ENCODE measurements at places on chromosomes 11 and 22.

DNA sequence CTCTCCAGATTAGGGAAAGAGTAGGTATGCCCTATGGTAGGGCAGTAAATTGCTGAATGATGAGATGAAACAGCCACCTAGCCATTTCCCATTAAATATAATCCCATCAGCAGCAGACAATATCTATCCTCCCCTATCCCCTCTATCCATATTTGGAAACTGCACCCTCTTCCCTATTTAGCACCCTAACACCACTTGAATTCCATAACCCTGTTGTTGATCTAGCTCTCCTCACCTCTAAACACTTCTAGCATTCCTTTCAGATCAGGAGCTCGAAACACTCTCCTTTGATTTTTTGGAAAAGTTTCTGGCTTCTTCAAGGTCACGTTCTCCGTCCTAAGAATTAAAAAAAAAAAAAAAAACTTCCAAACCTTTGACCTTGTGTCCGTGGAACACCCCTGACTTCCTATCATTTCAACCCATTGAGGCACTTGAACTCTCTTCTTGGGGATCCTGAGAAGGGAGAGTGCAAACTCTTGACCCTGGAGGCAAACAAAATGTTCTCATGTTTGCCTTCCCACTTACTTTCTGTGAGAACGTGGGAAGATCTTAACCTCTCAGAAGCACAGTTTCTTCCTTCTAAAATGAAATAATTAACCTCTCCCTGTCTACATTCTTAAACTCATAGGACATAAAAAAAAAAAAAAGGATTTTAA, 19.0 kb downstream of the TRIM5 start:
- no peak for DNase-seq

DNA sequence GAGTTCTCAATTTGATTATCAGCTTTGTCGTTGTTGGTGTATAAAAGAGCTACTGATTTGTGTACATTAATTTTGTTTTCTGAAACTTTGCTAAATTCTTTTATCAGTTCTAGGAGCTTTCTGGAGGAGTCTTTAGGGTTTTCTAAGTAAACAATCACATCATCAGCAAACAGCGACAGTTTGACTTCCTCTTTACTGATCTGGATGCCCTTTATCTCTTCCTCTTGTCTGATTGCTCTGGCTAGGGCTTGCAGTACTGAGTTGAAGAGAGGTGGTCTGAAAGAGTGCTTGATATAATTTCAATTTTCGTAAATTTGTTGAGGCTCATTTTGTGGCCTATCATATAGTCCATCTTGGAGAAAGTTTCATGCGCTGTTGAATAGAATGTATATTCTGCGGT, 213.0 kb downstream of the DLG2 start:
- no peak for DNase-seq

GRCh38 chr11:88701816-88702215, 364.0 kb downstream of the GRM5 start:
- no peak for DNase-seq

DNA sequence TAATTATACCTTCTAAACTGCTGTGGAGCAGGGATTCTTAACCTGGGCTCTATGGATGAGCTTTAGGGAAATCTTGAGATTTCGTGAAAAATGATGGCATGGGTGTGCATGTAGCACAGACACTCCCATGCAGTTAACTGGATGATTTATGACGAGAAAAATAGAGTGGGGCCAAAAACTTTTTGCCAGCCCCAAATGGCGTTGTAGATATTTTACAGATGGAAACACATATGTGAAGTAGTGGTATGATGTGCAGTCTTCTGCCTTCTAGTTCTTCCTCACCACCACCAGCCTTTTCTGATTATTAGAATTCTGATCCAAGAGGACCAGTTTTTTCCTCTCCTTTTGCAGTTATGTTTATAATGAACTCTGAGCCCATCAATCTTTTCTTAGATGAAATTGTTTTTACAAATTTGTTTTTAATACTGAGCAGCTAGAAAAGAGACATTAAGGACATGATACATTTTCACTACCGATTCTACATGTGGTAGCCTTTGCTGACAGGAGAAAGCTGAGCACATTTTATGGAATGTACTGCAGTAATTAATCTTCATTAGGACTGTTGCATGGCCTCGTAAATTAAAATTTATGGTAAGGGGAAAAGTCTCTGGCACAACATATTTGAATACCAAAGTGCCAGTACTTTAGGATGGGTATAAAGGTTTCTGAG, 261.4 kb downstream of the DDX10 start:
- no peak for DNase-seq

DNA sequence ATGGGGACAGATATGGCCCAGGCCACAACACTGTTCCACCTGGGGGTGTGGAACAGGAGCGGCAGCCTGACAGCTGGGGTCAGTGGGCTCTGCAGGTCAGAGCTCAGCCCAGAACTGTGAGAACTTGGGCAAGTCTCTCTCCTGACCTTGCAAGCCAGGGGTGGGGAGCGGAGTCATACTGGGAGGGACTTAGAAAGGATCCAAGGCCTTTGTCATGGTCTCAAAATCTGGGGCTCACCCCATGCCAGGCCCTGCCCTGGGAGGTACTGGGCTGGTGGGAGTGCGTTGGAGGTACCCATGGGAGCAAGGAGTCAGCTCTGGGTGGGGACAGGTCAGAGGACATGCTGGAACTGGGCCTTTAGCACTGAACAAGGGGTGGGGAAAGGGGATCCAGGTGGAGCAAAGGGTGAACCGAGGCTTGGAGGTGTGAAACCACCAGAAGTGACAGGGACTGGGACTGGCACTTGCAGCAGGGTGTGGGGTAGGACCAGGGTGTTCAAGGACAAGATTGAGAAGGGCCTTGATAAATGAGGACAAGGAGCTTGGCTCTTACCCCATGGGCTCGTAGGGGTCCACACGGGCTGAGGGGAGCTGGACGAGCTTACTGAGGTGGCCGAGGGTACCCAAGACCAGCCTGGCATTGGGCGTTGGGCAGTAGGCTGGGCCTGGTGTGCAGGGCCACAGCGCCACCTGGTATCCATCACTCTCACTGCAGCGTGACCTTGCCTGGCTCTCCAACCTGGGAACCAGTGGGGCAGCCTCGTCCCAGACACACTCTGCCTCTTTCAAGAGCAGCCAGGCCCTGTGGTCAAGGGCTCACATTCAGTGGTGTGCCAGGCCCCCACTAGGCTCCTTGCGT, 7.4 kb upstream of the PMM1 start:
- no peak for DNase-seq

GRCh38 chr11:65887723-65888162, 528 bp downstream of the FIBP start:
- DNase-seq, result no peak

GRCh38 chr11:113119074-113119473, 157.9 kb downstream of the NCAM1 start:
- DNase-seq, result no peak

GRCh38 chr11:62133328-62134065, 9.7 kb downstream of the INCENP start:
- DNase-seq, result no peak

GRCh38 chr11:95152876-95153856, 63.5 kb downstream of the ENDOD1 start:
- DNase-seq, result no peak

GRCh38 chr11:13767471-13767870, 99.0 kb downstream of the FAR1 start:
- no peak for DNase-seq

GRCh38 chr11:79510960-79511359, 70.1 kb upstream of the TENM4 start:
- no peak for DNase-seq

- no peak for DNase-seq
Measured at GRCh38 chr11:70756756-70757155, 358.4 kb downstream of the CTTN start.

DNA sequence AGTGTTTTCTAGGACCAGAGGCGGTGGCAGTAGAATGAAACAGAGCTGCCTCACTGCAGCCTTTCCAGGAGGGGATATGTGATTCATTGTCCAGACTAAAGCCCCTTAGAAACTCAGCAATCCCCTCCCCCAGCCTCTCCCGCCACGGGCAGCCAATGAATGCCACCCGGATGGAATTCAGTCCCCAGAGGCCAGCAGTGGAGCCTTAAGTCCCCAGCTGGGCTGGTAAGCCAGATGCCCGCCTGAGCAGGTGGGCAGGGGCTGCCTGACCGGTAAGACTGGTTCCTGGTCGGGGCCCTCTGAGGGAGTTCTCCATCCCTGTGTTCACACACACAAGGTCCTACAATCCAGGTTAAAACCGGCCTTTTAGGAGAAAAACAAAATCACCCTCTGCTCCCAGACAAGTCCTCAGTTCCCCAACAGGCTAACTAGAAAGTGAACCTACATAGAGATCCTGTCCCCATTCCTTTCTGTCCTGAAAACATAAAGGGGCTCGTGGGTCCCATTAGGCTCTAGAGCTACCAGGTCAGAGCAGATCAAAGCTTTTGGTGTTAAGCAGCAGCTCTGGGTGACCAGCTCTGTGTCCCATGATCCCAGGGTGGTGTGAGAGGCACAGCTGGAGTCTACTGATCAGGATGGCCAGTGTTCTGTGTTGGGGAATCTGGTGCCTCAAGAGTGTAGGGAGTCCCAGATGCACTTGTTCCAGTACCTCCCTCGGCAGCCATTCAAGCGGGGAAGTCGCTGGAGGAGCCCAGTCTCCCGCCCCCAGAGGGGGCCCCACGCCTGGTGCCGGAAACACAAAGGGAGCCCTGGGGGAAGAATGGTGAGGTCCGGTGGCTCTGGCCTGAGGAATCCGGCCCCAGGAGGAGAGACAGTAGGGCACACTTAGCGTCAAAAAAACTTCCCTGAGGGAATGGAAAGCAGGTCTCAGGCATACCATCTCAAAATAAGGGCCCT, 2.6 kb downstream of the PATZ1 start:
- no peak for DNase-seq

DNA sequence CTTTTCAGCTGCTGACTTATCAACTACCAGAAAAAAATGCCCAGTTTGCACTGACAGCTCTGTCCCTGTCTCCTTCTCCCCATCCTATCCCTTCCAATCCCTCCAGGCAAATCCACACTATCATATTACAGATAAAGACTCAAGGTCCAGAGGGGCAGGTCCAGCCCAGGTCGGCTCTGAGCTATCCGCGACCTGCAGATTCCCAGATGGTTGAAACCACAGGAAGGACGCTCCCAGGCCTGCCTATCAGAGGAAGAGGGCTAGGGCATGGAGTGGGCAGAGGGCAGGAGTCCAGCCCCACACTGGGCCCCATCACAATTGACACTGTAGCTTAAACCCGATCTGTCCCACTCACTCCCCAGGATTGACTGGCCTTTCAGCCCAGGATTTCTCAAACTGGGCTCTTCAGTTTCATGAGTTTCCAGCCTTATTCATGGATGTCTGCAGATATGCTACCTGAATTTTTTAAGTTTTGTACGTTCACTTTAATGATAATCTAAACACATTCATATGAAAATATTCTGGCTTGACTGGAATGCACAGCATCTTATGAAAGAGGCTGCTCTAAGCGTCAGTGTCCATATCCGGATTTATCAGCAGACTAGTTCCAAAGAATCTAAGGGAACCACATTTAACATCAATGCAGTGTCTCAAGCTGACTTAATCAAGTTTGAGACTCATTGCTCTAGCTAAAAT, 16.4 kb upstream of the FCHSD2 start:
- no peak for DNase-seq

DNA sequence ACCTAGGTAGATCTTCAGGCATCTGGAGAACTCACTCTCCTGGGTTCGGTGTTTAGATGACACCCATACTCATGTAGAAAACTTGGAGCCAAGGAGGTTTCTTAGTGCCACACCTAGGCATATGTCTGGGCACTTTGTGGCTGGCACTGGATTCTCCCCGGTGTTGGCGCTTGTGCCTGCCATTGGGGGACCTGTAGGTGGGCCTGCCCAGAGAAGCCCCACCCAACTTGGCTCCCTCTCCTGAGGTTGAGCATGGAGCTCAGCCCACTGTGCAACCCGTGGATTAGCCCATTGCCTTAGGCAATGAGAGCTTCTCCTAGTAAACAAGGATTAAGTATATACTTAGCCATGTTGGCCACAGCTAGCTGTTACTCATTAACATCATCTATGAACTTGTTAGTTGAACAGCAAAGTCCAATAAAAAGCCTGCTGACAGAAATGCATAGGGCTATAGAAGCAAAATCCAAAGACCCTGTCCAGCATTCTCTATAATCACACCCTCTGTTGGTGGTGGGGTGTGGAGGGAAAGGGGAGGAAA, 335.5 kb upstream of the CHORDC1 start:
- no peak for DNase-seq

DNA sequence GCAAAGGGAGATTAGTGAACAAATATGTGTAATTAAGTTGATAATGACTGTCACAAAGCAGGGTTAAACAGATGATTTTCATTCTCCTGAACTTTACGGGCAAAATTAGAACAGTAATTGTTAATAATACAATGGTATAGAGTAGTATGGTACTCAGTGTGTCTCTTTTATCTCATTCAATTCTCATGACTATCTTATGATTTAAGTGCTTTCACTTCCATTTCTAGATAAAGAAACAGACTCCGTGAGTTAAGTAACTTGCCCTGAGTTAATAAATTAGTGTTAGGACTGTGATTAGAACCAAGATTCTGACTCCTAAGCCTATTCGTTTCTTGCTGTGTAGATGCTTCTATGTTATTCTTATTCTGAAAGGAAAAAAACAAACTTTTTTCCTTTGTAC, 22.0 kb downstream of the PIH1D2 start:
- DNase-seq, result no peak

DNA sequence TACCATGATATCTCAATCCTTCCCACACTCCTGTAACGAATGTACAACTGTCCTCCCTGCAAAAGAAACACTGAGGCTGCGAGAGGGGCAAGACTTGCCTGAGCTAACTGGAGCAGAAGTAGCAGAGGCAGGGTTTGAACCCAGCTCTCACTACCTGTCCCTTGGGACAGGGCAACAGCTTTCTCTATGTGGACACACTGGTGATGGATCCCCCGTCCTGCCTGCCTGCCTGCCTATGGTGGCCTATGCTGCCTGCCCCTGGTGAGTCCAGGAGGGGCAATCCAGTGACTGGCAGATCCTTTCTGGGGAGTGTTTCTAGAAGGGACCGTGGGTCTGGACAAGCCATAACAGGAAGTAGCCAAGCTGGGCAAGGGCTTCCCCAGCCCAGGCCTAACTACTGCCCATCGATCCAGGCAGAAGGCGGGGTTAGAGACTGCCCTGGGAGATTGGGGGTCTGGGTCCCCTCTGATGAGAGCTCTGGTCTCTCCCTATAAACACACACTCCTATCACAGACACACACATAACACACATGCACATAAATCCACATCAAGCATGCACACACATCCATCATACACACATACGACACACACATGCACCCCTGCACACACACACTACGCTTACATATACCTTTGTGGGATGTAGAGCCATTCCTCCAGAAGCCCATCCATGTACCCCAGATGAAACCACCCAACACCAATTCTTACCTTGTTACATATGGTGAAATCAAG, 1.1 kb upstream of the EMID1 start:
- DNase-seq, result no peak
